ENCODE measurements at places on chromosomes 4 and X.

- DNase-seq: no peak
Measured at GRCh38 chr4:7186031-7186430, 6.3 kb upstream of the SORCS2 start.

GRCh38 chr4:64682946-64683345, 273.7 kb upstream of the TECRL start:
- DNase-seq: no peak

GRCh38 chrX:67700602-67701001, 156.8 kb downstream of the AR start:
- no peak for DNase-seq

GRCh38 chr4:4868040-4868757, 8.7 kb downstream of the MSX1 start:
- no peak for DNase-seq

DNA sequence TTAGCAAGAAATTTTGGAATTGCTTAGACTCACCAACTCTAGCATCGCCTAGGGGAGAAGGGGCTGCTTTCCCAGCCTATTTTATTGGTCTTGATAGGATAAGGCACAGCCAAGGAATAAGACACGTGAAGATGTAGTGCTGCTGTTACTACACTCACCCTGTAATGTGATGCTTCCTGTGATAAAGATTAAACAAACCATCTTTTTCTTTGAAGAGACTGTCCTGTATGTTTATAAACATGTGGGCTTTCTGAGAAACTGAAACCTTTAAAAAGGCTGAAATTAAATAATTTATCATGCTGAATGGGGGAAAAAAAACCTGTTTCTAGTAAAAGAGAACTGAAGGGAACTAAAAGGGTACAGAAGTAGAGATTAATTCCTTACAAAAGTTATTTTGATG, 13.2 kb downstream of the TAPT1 start:
- DNase-seq: no peak

DNA sequence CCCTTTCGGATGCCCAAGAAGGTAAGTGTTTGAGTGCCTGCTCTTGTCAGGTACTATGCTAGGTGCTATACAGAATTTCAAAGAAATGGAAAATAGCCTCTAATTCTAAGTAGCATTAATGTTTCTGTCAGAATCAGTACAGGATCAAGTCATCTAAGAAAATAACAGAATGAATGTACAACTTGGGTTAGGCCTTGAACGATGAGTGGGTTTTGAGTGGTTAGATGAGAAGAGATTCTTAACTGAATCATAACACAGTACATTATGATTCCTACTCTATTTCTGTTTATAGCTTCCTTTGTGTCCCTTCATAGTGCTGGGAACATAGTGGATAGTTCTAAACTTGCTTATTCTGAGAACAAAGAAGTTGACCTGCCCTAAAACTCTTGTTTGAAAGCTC, 253.9 kb downstream of the GLUD2 start:
- DNase-seq: no peak

- no peak for DNase-seq
Measured at GRCh38 chr4:42501624-42502401, 104.5 kb downstream of the SHISA3 start.

DNA sequence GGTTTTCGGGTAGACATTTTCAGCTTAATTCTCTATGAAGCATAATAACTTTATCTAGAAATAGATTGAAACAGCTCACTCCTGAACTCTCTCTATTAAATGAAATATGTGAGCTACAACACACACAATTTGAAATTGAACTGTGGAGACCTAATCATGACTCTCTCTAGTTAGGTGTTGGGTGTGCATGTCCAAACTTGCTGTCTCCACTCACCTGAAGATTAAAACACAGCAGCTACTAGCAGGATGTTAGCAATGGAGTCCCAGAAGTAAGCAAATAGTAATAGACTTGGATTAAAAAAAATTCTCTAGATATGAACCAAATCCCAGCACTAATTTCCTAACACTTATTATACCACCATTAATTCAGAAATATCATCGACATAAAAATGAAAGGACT, 173.1 kb downstream of the FSTL5 start:
- DNase-seq: no peak

GRCh38 chr4:161320377-161320776, 843.4 kb downstream of the FSTL5 start:
- no peak for DNase-seq

DNA sequence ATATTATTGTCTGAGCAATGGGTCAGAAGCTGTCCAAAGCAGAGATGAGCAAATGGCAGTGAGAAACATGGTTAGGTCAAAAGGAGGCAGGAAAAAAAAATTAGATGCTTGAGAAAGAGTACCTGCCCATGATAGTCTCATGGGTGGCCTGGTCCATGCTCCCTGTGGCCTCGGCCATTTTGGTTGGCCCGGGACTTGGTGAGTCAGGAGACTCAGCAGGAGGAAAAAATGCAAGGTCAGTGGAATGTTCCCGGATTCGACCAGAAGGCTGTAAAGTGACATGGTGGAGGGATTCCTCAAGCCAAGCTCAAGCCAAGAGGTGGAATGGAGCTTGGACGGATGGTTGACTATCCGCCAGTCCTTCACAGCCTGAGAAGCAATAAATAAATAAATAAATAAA, 236.7 kb downstream of the ASMT start:
- no peak for DNase-seq

- no peak for DNase-seq
Measured at GRCh38 chr4:121977251-121978171, 25.7 kb upstream of the TRPC3 start.

- DNase-seq: no peak
Measured at GRCh38 chr4:174657472-174657871, 135.2 kb upstream of the HPGD start.

DNA sequence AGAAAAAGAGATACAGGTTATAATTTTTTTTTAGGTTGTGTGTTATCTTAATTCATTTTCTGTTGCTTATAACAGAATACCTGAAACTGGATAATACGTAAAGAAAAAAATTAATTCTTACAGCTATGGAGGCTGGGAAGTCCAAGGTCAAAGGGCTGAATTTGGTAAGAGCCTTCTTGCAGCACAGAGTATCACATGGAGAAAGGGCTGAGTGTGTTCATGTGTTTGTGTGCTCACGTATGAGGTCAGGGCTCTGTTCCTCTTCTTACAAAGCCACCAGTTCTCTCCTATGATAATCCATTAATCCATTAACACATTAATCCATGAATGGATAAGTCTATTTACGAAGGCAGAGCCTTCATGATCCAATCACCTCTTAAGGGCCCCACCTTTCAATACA, 8.6 kb upstream of the RAB28 start:
- DNase-seq: no peak

DNA sequence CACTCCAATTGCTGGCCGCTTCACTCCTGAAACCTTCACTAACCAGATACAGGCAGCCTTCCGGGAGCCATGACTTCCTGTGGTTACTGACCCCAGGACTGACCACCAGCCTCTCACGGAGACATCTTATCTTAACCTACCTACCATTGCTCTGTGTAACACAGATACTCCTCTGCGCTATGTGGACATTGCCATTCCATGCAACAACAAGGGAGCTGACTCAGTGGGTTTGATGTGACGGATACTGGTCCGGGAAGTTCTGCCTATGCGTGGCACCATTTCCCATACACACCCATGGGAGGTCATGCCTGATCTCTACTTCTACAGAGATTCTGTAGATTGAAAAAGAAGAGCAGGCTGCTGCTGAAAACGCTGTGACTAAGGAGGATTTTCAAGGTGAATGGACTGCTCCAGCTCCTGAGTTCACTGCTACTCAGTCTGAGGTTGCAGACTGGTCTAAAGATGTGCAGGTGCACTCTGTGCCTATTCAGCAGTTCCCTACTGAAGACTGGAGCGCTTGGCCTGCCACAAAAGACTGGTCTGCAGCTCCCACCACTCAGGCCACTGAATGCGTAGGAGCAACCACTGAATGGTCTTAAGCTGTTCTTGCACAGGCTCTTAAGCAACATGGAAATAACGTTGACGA, 35.8 kb upstream of the PRDM8 start:
- no peak for DNase-seq

Measured in cerebellar nuclear complex (tissue), 1 donor.